ENCODE measurements at places on chromosomes 11 and 22. TPM values are rescaled to one million over a fixed set of nuclear protein-coding genes. Genes with fewer than 3 reads are reported as not detected.

DNA sequence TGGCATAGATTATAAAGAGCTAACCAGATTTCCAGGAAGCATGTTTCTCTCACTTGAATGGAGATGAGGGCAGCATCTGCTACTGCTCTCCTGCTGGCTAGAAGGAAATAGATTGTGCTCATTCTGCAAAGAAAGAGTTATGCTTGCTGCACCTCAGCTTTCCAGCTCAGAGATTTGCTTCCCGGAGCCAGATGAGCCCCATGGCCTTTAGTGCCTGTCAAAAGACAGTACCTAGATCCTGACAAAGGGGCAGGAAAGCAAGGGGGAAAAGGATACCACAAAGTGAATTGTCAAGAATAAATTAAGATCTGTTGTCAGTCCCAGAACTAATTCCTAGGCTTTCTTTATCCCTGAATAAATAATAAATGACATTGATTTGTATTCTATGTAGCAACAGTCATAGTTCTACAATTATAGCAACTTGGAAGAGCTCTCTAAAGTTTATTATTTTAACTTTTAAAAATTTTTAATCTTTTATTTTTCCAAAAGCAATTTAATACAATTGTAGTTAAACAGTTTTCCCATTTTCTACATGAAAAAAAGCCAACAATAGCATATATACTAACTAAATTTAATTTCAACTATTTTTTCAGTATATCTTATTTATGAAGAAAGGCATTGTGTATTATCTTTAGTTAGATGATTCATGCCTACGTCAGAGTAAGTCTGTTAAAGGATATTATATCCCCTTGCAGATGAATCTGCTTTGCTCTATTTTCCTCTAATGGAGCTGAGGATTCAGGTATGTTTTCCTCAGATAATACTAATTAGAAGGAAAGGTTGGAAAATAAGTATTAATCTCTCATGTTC is 306.1 kb upstream of the DDI1 start:
- DNase-seq: peak; percentile 6

DNA sequence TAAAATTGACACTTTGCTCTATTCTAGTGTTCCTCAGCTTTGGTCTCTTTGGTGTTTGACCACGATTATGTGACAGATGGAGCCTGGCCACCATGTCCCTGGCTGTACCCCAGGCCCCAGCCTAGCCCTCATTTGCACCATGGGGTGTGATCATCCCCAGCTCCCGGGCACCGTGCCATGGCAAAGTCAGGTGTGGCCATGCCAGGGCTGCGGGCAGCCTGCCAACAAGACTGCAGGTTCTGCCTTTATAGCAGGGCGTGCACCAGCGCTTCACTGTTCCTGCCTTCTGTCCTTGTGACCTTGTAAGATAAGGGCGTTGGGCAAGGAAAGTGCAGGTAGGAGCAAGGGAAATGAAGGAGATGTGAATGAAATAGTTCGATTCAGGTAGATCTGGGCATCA is 22.4 kb upstream of the APOBEC3A start:
- DNase-seq: no peak

GRCh38 chr22:46969961-46970360 is 207.5 kb downstream of the TBC1D22A start:
- DNase-seq: no peak

DNA sequence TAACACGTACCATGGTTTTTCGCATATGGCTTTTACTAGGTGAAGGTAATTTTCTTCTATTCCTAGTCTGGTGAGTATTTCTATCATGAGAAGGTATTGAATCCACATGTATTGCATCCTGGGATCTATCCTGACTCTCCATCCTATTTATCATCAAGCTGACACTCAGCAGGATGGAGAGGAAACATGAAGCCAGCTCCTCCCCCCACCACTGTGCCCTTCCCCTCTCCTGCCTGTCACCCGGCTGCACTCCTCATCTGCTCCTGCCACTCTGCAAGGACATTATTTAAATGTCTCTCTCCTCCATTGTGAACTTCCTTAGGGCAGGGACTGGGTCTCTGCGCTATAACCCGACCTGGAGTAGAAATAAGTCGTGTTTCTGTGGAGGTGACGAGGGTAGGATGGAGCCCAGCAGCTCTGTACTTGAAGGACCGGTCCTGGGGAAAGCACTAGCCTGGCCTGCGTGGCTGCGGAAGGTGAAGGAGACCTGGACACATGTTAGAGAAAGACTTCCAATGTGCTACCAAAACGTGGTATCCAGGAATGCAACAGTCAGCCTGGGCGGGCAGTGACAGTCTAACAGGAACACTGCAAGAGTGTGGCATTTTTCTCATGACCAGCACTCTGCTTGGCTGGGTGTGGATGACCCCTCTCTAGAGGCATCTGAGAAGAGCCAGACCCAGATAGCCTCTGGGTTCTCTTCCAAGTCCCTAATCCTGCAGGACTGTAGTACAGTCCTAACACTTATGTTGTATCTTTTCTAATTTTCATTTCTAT is 111.2 kb downstream of the MICAL3 start:
- DNase-seq: peak; percentile 25

GRCh38 chr11:31874631-31875191 is 63.6 kb upstream of the PAX6 start:
- no peak for DNase-seq

DNA sequence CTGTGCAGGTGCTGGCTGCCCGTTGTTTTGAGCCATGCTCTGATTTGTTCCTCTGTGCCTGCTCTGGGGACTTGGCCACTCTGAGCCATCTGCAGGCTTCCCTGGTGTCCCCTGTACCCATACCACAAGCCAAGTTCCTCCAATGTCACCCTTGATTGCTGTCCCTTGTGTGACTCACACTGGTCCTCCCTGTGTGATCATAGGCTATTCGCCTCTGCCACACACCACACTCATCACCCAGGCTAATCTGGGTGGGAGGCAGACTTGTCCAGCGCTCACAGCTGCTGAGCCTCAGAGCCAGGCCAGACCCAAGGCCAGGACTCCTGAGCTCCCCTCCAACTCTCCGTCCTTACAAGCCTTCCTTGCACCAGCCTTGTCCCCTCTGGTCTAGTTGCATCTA is 31.7 kb downstream of the IGF2 start:
- no peak for DNase-seq

DNA sequence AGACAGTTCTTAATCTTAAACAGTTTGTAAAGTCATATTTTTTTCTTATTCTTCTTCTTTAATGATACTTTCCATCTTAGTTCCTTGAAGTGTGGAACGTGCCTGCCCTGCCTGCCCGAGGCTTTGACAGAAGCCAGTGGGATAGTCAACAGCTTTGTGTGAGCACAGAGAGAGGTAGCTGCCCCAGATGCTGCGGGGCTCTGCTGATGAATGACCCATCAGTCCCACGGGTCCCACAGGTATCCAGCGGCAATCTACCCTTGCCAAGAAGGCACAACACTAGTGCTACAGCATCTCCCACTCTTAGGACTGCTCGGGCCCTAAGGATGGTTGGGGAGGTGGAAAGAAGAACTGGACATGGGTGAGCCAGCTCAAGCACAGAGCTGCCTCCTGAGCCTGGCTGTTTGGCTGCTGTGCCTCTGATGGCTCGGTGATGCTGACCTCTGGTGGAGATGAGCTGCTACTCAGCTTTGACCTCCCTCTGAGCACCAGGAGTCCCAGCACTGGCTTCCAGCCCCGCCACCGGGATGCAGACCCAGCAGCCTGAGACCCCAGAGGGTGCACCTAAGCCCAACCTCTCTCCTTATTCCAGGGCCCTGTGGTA is 11.8 kb upstream of the APLNR start:
- DNase-seq: peak; percentile 88

GRCh38 chr11:10862446-10862845 is 4.6 kb upstream of the ZBED5 start:
- DNase-seq: no peak

DNA sequence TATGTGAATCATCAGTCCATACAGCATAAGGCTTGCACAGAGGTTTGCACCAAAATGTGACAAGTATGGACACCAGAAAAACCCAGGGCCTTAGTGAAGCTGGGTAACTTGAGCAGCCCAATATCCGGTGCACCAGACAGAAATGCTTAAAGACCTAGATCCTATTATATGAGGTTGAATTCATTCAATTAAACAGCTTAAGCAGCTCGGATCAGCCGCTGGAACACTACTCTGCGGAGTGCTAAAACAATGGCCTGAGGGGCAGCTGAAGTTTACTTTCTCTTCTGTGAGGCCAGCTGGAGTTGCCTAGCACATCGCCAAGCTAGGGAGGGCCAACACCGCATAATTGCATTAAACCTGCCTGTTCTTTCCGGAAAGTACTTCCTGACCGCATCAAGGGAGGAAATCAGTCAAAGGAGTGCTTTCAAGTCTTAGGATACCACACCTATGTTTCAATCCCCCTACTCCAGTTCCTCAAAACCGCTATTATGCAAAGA is 17.0 kb upstream of the FAM181B start:
- peak; percentile 47 for DNase-seq

DNA sequence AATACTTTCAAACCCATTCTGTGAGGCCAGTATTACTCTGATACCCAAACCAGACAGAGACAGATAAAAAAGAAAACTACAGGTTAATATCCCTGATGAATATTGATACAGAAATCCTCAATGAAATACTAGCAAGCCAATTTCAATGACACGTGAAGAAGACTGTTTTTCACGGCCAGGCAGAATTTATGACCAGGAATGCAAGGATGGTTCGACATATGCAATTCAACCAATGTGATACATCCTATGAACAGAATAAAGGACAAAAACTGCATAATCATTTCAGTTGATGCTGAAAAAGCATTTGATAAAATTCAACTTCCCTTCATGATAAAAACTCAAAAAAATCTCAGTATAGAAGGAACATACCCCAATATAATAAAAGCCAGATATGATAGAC is 44.5 kb downstream of the SLC22A24 start:
- no peak for DNase-seq

DNA sequence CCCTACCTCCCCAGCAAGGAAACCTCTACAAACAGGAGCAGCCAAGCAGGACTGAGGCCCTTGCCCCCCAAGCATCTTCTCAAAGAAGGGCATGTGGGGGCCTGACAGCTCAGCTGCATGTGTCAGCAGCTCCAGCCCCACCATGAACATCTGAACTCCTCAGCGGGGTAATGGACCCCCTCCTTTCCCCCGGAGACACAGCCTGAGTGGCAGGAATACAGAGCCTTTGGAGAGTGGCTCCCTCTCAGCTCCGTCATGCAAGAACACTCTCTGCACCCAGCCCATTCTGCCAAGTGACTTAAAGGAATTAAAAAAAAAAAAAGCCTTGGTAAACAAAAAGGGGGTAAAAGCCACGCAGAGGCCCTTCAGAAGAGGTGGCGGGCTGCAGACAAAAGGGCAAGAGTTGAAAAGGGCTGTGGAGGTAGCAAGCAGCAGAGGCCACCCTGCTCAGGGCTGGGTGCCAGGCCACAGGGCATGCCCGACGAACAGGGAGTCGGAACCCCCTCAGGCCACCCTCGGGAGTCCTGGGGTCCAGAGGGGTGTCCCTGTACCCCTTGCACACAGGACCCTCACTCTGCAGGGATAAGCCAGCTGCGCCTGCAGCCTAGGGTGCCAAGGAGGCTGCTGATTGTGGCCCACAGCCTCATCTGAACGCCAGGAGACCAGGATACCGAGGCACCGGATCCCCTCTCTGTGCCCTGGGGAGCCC is 62.5 kb downstream of the MACROD1 start:
- no peak for DNase-seq

- peak; percentile 51 for DNase-seq
Measured at GRCh38 chr22:46233231-46233630, 16.9 kb downstream of the CDPF1 start.

DNA sequence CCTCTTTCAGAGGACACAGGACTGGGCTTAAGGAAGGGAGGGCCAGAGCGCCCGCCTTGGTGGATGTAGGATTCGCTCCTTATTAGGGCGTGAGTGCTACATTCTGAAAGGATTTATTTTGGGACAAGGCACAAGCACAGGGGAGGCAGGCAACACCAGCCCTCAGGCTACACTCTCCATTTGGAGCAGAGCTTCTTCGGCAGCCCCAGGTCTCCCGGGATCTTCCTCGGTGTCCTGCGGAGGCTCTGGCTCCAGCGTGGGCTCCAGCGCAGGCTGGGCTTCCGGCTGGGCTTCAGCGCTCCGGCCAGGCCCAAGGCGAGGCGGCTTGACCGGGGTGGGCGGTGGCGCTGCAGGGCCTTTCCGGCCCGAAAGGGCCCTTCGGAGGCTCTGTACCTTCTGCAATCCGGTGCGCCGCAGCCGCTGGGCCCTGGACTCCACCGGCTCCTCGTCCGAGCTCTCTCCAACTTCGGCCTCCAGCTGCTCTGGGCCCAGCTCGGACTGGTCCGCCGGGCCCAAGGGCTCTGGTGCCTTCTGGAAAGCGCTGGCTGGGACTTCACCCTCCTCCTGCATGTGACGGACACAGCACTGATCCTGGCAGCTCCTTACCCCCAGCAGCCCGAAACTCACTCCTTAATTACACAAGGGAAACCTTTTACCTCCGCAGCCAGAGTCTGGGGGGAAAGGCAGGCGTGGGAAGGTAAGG is 1.1 kb downstream of the CAVIN3 start:
- no peak for DNase-seq

DNA sequence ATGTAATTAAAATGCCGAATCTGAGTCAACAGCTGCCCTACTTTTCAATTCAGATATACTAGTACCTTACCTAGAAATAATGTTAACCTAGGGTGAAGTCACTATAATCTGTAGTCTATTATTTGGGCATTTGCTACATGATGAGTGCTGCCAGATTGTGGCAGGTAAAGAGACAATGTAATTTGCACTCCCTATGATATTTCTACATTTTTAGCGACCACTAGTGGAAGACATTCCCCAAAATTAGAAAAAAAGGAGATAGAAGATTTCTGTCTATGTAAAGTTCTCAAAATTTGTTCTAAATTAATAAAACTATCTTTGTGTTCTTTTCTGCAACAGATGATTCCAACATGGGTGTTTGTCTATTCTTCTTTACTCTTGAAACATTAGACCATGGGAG is 14.1 kb downstream of the MS4A1 start:
- DNase-seq: no peak

GRCh38 chr11:119316729-119317591 is at the start of gene MCAM:
Gene MCAM (minus strand): TSS chr11:119317130. CDS start chr11:119317101, 29 bp downstream.
- peak; percentile 76 for DNase-seq

DNA sequence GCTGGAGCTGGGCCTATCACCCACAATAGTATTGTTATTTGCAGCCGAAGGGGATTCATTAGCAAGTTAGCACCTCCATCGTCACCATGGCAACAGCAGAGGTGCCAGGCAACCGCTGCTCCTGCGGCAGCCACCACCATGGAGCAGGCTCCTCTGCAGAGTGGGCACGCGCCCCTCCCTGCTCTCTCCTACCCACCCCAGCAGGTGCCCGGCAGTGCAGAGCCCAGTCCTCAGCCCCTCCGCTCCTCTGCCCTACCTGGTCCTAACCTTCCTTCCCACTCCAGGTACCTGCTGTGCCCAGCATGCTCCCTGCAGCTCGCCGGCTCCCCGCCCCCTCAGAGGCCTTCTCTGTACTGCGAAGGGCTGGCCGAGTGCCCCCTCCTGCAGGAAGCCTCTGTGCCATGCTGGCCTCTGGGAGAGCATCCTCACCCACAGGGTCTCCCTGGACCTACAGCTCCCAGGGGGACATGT is 3.6 kb downstream of the DUSP8 start:
- DNase-seq: no peak

The IGSF9B gene
- not detected for total RNA-seq

The CLCF1 gene
- 1.2 TPM for total RNA-seq

The CYB5R2 gene
- total RNA-seq: under 0.01 TPM

The COA4 gene
- total RNA-seq: 42.9 TPM

The MAP4K2 gene
- total RNA-seq: 51.0 TPM

The ESAM gene
- 8.9 TPM for total RNA-seq

The ZNF280B gene
- 0.22 TPM for total RNA-seq

The KCNQ1OT1 gene
- 0.79 TPM for total RNA-seq

The VPS26B gene
- 21.1 TPM for total RNA-seq

The TEX54 gene
- not detected for total RNA-seq

The RAG1 gene
- 1.1 TPM for total RNA-seq

The VPS11 gene
- 23.4 TPM for total RNA-seq

Measured in lung microvascular endothelial cell (primary cell).